Stimulated activated CD4-positive, alpha-beta T cell treated with anti-CD3 and anti-CD28 coated beads, Interleukin-2, amount 100 ng/mL, for 48 hours (primary cell): ENCODE measurements at places on chromosomes 2 and 18.

DNA sequence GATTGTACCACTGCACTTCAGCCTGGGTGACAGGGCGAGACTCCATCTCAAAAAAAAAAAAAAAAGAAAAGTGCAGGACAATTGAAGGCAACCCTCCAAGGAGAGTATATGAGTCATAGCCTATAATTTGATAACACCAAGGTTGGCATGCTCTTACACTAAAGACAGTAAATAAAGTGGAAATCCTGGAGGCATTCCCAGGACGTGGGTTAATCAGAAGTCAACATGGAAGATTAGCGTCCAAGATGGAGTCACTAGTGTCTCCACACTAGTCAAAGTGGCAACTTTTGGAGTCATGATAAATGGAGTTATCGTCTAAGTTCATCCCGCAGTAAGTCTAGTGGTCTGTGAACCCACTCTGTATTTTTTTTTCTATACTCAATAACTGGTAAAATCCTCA is 21.2 kb upstream of the UGGT1 start:
- DNase-seq, result no peak

GRCh38 chr2:28751956-28752630 is 463 bp downstream of the PPP1CB start:
- peak; percentile 62 for DNase-seq

DNA sequence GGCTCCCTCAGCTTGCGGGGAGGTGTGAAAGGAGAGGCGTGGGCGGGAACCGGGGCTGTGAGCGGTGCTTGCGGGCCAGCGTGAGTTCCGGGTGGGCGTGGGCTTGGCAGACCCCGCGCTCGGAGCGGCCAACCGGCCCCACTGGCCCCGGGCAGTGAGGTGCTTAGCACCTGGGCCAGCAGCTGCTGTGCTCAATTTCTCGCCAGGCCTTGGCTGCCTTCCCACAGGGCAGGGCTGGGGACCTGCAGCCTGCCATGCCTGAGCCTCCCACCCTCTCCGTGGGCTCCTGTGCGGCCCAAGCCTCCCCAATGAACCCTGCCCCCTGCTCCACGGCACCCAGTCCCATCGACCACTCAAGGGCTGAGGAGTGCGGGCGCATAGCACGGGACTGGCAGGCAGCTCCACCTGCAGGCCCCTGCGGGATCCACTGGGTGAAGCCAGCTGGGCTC is 48.2 kb downstream of the RNF138 start:
- no peak for DNase-seq

DNA sequence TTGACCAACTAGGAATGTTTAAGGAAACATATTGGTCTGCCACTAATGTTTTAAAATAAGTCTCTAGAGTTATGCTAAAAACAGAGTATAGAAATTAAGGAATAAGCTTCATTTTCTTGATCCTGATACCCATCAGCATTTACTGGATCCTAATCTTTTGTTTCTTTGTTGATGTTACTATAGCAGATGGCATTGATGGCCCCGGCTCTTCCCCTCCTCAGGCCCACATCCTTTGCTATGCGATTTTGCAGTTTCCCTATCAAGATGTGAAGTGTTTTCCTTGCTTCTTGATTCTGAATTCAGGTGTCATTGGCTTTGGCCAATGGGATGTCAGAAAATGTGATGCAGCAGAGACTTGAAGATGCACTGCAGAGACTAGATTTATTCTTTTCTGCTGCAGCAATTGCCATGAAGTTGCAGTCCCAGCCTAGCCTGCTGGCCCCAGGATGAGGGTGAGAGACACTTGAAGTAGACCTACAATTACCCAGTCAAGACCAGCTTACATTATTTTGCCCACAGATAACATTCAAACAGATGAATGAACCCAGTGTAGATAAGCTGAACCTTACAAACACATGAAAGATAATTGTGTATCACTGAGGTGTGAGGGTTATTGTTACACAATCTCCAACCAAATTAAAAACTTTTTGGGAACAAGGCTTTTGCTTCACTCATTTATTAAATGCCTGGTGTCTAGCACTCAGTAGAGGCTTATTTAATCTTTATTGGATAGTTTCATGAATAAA is 115.2 kb upstream of the ITGA4 start:
- DNase-seq, result no peak

- no peak for DNase-seq
These were observed 84.8 kb downstream of the ACTR3 start for GRCh38 chr2:113974727-113975126.

GRCh38 chr2:83233326-83233725 is 1225.8 kb downstream of the SUCLG1 start:
- no peak for DNase-seq

GRCh38 chr2:158835431-158835830 is 40.3 kb downstream of the DAPL1 start:
- no peak for DNase-seq

DNA sequence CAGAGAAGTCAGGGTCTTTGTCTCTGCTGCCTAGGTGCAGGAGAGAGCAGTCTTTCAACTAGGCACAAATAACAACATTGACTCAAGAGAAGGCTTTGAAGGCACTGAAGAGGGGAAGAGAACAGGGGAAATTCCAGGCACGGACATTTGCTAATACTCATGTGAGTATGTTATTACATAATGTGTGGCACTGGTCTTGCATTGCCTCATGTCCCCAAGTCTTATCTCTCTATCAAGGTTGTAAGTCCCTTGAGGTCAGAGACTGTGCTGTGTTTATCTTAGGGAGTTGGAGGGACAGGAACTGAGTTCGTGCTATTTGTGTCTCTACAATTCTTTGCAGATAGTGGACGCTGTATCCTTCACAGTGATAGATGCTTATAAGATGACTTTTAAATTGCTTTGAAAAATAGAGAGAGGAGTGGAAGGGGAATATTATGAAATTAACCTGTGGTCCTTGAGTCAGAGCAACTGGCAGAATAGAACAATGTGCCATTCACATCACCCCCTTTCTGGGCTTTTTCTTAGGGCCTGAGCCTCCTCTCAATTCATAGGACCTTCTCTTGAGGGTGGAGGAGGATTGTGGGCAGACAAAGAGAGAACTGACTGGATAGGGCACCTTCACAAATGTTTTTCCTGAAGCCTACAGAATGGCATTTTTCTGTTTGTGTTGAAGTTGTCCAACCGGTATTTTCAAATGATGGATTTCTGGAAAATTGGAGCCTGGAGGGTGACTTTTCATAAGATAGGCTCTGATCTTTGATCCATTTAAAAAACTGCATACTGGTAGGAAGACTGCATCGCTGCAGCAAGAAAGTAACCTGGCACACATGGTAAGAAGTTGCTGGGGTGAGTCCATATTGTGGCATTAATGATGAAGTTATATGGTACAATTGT is 96.6 kb upstream of the CXCR4 start:
- DNase-seq, result no peak

- DNase-seq, result no peak
These were observed 383.1 kb upstream of the TNP1 start for GRCh38 chr2:217242947-217243346.

- no peak for DNase-seq
These were observed 65.7 kb downstream of the TMEM18 start for GRCh38 chr2:611519-611918.

GRCh38 chr2:64526034-64526433 is 1.9 kb downstream of the AFTPH start:
- DNase-seq, result no peak

- no peak for DNase-seq
These were observed 202.3 kb downstream of the LRP1B start for GRCh38 chr2:141928476-141928875.

DNA sequence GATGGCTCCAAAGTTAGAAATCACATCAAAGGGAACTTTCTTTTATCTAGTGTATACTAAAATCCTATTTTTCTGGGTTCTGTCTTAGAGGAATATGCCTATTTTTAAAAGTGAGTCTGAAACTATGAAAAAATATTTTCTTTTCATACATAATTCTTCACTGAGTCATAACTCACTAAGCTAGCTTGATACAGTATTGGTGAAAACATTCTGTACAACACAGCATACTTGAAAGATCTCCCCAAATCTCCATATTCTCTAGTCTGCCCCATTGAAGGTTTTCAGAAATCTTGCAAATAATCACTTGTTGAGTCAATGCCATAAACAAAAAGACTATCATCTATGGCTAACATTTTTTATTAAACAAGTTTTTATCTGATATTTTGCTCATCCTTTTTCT is 44.5 kb downstream of the COL3A1 start:
- no peak for DNase-seq

DNA sequence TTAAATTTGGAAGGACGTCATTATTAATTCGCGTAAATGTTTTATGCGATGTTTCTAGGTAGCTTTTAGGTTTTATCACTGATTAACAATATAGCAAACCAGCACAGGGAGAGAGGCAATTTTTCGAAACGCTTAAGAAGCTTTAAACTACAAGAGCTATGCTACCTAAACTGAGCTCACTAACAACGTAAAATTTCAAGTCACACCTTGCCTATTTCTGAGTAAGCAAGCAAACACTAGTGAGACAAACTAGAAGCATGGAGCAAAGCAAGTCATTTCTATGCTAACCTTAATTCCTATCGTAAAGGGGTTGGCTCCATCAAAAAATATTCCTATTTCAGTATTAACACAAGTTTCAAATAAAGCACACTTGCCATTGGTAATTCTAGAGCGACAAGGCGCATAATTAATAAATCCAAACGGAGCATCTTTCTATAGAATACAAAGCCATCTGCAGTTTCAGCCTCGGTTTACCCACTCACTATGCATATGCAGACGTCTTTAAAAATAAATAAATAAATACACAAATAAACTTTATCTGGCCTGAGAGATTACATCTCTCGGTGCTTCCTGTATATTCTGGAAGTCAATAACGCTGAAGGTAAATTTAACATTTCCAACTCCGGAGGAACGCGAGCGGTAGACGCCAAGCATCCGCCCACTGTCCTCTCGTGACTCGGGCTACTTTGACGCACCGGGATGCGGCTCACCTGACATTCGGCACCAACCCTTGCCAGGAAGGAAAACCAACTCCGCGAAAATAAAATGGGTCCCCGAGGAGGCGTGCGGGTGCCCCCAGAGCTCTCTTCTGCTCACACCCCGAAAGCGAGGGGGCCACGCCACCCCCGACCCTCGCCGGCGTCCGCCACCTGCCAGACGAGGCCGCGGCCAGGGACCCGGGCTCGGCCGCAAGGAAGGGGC is 947 bp downstream of the ITSN2 start:
- DNase-seq, result peak; percentile 42
